ENCODE measurements at places on chromosomes 7 and 10.

GRCh38 chr10:72625608-72626443 lies at the start of gene MICU1:
Gene MICU1, minus strand, starts transcription at chr10:72626079. Its CDS starts 59,286 bp downstream, at chr10:72566793.
- peak; percentile 96 for DNase-seq

DNA sequence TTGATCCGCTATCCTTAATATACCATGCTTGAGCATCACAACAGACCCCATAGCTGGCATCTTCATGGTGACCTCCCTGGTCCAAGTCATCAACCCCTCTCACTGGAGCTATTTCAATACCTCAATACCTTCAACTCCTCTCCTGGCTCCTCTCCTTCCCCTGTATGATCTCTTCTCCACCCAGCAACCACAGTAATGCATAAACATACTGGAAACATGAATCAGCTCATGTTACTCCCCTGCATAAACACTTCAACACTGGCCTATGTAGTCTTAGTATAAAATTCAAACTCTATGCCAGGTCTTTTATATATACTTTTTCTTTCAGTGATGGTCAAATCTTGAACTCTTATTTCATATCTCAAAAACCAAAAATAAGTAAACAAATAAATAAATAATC lies 31.8 kb upstream of the TMEM273 start:
- DNase-seq: no peak

GRCh38 chr10:77071001-77071511 lies 566.6 kb downstream of the KCNMA1 start:
- DNase-seq: no peak

DNA sequence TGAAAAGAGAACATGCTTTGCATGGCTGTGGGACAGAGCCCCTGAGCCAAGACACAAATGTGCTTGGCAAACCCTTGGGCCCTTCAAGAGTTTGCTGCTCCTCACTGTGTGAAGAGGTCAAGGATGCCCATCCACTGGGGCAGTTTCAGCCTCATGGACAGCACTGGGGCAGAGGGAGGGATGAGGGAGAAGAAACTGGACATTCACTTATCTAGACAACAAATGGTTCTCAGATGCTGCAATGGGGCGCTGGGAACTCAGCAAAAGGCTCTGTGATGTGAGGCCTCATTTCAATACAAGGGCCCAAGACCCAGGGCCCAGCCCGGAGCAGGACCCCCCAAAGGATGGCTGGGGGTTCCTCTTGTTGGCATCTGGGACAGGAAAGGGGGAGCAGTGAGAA lies 49.1 kb downstream of the EBF3 start:
- DNase-seq: no peak

- no peak for DNase-seq
Observed at GRCh38 chr10:130717083-130717482, 580.9 kb downstream of the GLRX3 start.
